Activated T-helper 1 cell treated with anti-CD3 and anti-CD28 coated beads, Interleukin-12 subunit alpha, Interleukin-12 subunit beta, Interleukin-2, Interleukin-4 antibody, amounts not matched to agents 30 ng/mL and 10 ng/mL and 1 ng/mL, durations not matched to agents 14 hours and 24 hours and 36 hours (primary cell): ENCODE measurements at places on chromosomes 1 and 21.

DNA sequence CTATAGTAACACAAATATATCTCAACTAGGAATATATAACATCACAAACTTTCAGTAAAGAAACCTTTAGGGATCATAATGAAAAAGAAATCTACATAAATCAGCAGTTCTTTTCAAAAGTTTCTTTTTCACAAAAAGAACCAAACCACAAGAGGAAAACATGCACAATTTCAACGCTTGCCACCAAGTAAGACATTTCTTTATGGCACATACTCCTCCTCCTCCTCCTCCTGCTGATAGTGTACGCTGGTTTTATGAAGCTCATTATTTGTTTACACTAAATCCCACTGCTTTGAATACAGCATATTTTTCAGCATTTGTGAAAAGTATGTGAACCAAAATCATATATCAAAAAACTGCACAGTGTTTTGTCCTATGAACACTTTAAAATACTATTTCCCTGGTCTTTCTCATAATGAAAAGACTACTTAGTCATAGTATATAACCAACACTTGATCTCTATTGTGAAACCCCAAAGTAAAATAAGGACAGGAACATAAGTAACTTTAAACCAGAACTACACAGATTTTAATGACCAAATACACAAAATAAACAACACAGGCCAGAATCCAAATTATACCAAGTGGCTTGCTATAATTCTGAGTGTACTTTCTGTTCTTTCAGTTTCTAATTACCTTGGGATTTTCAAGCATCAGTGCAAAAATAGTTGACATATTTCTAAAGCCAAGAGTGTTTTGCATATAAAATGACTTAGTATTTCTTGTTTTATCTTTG, 184.2 kb downstream of the EIF4G3 start:
- peak overlapping the region; percentile 61 for H3K4me3 ChIP-seq
- H3K4me1 ChIP-seq: peaks cover 52% of the 10 kb centered on the region
- peaks cover 3% of the 10 kb centered on the region for H3K36me3 ChIP-seq
- H3K27me3 ChIP-seq: no peaks in the 10 kb centered on the region

- H3K27ac ChIP-seq: no peak overlapping the region
- no peak overlapping the region for H3K4me3 ChIP-seq
- no peaks in the 10 kb centered on the region for H3K4me1 ChIP-seq
- DNase-seq: no peak
These were observed 25.1 kb downstream of the ZNF124 start for GRCh38 chr1:247146671-247147070.

DNA sequence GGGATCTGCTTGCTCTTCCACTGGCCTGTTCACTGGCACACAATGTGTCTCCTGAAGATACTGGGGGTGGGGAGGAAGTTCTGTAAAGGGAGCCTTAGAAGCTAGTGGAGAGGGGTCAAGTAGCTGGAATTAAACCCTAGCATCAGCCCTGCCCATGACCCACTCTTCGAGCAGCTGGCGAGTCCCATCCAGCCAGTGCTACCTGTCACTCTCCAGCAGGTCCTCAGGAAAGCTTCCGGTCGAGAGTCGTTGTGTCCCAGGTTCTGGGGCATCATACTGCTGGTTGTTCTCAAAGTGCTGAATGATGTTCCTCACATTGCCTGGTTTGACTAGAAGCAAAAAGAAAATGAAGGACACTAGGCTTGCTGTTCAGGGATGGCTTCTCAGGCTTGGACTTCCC, 30.9 kb downstream of the LRRC71 start:
- no peak overlapping the region for H3K27ac ChIP-seq
- peaks cover 18% of the 10 kb centered on the region for H3K36me3 ChIP-seq
- H3K27me3 ChIP-seq: peaks cover under 1% of the 10 kb centered on the region
- no peak for DNase-seq

GRCh38 chr1:18142471-18142870, 34.9 kb downstream of the IGSF21 start:
- H3K4me1 ChIP-seq: no peaks in the 10 kb centered on the region
- no peak overlapping the region for H3K4me3 ChIP-seq
- H3K27me3 ChIP-seq: peaks cover 2% of the 10 kb centered on the region
- no peak for DNase-seq

DNA sequence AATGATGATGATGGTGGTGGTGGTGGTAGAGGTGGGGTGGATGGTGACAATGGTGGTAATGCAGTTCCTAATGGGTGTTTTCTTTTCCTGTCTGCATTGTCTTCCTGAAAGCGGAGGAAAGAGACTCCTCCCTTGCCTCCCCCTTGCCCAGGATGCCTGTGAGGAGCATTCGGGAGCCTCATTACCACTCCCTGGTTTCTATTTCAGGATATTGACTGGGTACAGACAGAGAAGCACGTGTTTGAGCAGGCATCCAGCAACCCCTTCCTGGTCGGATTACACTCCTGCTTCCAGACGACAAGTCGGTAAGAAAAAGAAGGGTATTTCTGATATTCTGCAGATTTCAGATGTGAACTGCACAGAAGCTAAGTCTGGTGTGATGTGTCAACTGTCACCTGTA, 38.8 kb downstream of the FAAP20 start:
- DNase-seq: no peak
- H3K4me3 ChIP-seq: no peak overlapping the region
- no peaks in the 10 kb centered on the region for H3K4me1 ChIP-seq
- no peaks in the 10 kb centered on the region for H3K36me3 ChIP-seq
- H3K27ac ChIP-seq: no peak overlapping the region
- no peaks in the 10 kb centered on the region for H3K27me3 ChIP-seq

- no peak overlapping the region for H3K4me3 ChIP-seq
- DNase-seq: no peak
- H3K36me3 ChIP-seq: no peaks in the 10 kb centered on the region
- H3K4me1 ChIP-seq: no peaks in the 10 kb centered on the region
- H3K27me3 ChIP-seq: no peaks in the 10 kb centered on the region
These were observed 70.0 kb downstream of the KCTD3 start for GRCh38 chr1:215637041-215637573.

DNA sequence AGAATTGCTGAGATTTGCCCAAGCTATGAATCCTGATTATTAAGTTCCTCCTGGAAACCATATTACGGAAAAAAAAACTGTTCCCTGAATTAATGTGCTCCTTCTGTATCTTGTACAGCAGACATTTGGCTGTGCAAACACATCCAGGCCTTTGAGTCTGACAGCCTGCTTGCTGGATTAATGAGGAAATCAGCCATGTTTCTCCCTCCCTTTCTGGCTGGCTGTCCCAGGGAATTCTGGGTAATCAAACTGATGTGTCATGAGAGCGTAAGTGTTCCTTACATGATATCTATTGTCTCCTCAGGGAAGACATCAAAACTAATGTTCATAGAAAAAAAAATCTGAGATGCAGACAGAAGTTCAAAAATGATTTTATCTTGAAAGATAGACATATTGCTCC, 18.8 kb downstream of the PGBD5 start:
- DNase-seq: no peak
- H3K4me3 ChIP-seq: no peak overlapping the region
- no peaks in the 10 kb centered on the region for H3K36me3 ChIP-seq
- peaks cover 5% of the 10 kb centered on the region for H3K27me3 ChIP-seq

- no peak for DNase-seq
- H3K4me3 ChIP-seq: no peak overlapping the region
- no peaks in the 10 kb centered on the region for H3K4me1 ChIP-seq
- no peaks in the 10 kb centered on the region for H3K36me3 ChIP-seq
- no peaks in the 10 kb centered on the region for H3K27me3 ChIP-seq
These were observed 121.5 kb downstream of the GPR52 start for GRCh38 chr1:174569240-174569639.

DNA sequence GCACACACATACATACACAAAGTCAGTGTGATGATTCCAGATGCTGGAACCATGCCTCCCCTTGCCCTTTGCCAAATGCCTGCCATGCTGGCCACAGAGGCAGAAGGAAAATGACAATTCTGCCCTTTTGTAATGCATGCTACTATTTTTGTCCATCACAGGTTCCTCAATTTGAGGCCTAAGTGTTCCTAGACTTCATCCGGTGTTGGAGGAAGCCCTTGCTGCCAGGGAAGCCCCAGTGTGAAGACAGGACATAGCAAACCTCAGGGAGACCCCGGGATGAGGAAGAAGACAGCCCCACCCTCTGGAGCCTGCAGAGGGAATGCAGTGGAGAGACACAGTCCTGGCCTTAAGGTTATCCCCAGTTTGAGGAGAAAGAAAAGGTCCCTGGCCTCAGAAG, 14.4 kb downstream of the PRR9 start:
- no peaks in the 10 kb centered on the region for H3K36me3 ChIP-seq
- H3K4me1 ChIP-seq: no peaks in the 10 kb centered on the region
- H3K27ac ChIP-seq: no peak overlapping the region

- no peak overlapping the region for H3K27ac ChIP-seq
- peaks cover 22% of the 10 kb centered on the region for H3K4me1 ChIP-seq
- DNase-seq: no peak
- H3K27me3 ChIP-seq: no peaks in the 10 kb centered on the region
- no peak overlapping the region for H3K4me3 ChIP-seq
These were observed 59.7 kb downstream of the INKA2 start for GRCh38 chr1:111679541-111679940.

- no peak overlapping the region for H3K4me3 ChIP-seq
- no peaks in the 10 kb centered on the region for H3K4me1 ChIP-seq
- no peaks in the 10 kb centered on the region for H3K36me3 ChIP-seq
- H3K27ac ChIP-seq: no peak overlapping the region
These were observed 30.9 kb upstream of the RBM15 start for GRCh38 chr1:110308247-110308646.

DNA sequence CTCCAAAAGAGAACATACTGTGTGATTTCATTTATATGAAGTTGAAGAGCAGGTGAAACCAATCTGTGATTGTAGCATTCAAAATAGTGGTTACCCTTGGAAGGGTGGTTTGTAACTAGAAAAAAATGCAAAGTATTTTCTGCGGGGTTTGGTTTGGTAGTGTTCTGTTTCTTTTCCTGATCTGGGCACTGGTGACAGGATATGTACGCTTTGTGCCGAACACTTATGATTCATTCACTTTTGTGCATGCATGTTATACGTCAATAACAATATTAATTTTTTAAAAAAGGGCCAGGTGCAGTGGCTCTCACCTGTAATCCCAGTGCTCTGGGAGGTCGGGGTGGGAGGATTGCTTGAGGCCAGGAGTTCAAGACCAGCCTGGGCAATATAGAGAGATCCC, 63.8 kb downstream of the CD34 start:
- H3K4me1 ChIP-seq: peaks cover 65% of the 10 kb centered on the region
- DNase-seq: no peak
- H3K4me3 ChIP-seq: no peak overlapping the region
- H3K27ac ChIP-seq: no peak overlapping the region

GRCh38 chr1:36760081-36760480, 274.2 kb downstream of the GRIK3 start:
- no peak overlapping the region for H3K4me3 ChIP-seq
- no peak overlapping the region for H3K27ac ChIP-seq
- H3K27me3 ChIP-seq: no peaks in the 10 kb centered on the region
- no peaks in the 10 kb centered on the region for H3K36me3 ChIP-seq
- H3K4me1 ChIP-seq: no peaks in the 10 kb centered on the region
- DNase-seq: no peak

- H3K27ac ChIP-seq: peak within 1 kb of the TSS; percentile 100
- peaks cover 37% of the 10 kb centered on the region for H3K36me3 ChIP-seq
- peaks cover 68% of the 10 kb centered on the region for H3K4me1 ChIP-seq
- DNase-seq: peak; percentile 95
These were observed at the start of gene PNRC2 for GRCh38 chr1:23959461-23960290. PNRC2 (plus strand) TSS chr1:23959828; CDS start chr1:23961458, 1,630 bp downstream.

GRCh38 chr1:167501515-167502191, 16.7 kb downstream of the CD247 start:
- no peaks in the 10 kb centered on the region for H3K27me3 ChIP-seq
- H3K27ac ChIP-seq: peak overlapping the region; percentile 82
- peak overlapping the region; percentile 69 for H3K4me3 ChIP-seq
- no peak for DNase-seq
- peaks cover 55% of the 10 kb centered on the region for H3K36me3 ChIP-seq
- peaks cover 99% of the 10 kb centered on the region for H3K4me1 ChIP-seq

GRCh38 chr1:241411056-241411775, 54.2 kb upstream of the RGS7 start:
- H3K4me1 ChIP-seq: no peaks in the 10 kb centered on the region
- H3K4me3 ChIP-seq: no peak overlapping the region
- no peaks in the 10 kb centered on the region for H3K36me3 ChIP-seq
- no peak overlapping the region for H3K27ac ChIP-seq
- no peak for DNase-seq

DNA sequence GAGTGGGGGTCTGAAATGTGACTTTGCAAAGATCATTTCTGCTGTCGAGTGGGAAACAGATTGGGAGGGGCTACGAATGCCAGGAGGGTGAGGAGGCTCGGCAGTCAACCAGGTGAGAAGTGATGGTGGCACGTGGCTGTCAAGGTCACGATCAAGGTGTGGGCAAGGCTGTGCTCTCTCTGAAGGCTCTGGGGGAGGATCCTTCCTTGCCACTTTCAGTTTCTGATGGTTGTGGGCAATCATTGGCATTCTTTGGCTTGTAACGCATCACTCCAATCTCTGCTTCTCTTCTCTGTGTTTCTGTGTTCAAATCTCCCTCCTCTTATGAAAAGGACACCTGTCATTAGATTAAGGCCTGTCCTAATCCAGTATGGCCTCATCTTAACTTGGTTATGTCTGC, 6.1 kb upstream of the SPSB1 start:
- peaks cover 15% of the 10 kb centered on the region for H3K36me3 ChIP-seq
- H3K4me3 ChIP-seq: no peak overlapping the region
- H3K4me1 ChIP-seq: peaks cover 50% of the 10 kb centered on the region
- no peaks in the 10 kb centered on the region for H3K27me3 ChIP-seq

- no peak overlapping the region for H3K4me3 ChIP-seq
- no peaks in the 10 kb centered on the region for H3K36me3 ChIP-seq
- H3K27me3 ChIP-seq: peaks cover 6% of the 10 kb centered on the region
- H3K27ac ChIP-seq: no peak overlapping the region
- no peaks in the 10 kb centered on the region for H3K4me1 ChIP-seq
These were observed 73.0 kb downstream of the DHRS3 start for GRCh38 chr1:12544992-12545391.

DNA sequence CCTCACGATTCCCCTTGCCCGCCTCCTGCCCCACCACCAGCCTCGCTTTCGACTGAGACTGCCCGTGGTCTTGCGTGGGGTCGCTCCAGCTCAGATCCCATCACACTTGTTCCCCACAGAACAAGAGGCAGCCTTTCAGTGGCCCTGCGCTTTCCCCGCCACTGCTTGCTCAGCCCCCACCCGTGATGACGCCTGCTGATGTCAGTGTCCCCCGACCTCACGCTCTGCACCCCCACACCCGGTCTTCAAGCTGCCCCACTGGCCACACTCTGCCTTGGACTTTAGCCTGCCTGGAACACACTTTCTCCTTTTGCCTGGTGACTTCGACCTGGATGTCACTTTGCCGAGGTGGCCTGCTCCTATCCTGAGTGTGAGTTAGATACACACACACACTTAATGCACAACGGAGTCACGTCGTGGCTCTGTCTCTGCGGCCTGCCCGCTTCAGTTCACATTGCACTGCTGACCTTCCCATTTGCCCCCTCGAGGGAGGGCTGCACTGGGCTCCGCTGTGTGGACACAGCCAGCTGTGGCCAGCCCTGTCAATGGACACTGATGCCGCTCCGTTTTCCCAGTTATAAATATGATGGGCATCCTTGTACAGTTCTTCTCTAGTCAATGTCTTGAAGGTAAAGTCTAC, 13.0 kb downstream of the AGPAT3 start:
- H3K4me1 ChIP-seq: peaks cover 48% of the 10 kb centered on the region
- no peak overlapping the region for H3K4me3 ChIP-seq
- DNase-seq: no peak
- H3K27me3 ChIP-seq: no peaks in the 10 kb centered on the region
- H3K36me3 ChIP-seq: peaks cover 26% of the 10 kb centered on the region

- no peaks in the 10 kb centered on the region for H3K27me3 ChIP-seq
- H3K27ac ChIP-seq: peak overlapping the region; percentile 94
- H3K4me1 ChIP-seq: peaks cover 53% of the 10 kb centered on the region
- no peak for DNase-seq
These were observed 413 bp downstream of the EFCAB7 start for GRCh38 chr1:63523738-63524137.
